ENCODE measurements at places on chromosomes 3 and 15.

DNA sequence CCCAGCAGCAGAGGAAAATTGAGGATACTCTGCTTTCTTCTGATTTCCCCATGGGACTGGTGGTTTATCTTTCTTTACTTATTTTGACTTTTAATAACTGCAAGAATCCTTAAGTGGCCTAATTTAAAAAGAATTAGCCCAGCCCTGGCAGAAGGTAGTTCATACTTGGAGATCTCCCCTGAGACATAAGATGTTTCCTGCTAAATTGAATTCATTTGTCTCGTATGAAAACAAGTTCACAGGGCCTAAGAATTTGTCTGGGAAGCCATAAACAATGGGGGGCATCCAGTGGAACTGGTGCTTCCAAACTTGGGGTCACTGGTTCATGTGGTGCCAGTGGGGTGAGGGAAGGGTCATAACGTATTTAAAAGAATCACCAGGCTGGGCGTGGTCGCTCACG is 283.1 kb upstream of the RASGRP1 start:
- no peak for DNase-seq

DNA sequence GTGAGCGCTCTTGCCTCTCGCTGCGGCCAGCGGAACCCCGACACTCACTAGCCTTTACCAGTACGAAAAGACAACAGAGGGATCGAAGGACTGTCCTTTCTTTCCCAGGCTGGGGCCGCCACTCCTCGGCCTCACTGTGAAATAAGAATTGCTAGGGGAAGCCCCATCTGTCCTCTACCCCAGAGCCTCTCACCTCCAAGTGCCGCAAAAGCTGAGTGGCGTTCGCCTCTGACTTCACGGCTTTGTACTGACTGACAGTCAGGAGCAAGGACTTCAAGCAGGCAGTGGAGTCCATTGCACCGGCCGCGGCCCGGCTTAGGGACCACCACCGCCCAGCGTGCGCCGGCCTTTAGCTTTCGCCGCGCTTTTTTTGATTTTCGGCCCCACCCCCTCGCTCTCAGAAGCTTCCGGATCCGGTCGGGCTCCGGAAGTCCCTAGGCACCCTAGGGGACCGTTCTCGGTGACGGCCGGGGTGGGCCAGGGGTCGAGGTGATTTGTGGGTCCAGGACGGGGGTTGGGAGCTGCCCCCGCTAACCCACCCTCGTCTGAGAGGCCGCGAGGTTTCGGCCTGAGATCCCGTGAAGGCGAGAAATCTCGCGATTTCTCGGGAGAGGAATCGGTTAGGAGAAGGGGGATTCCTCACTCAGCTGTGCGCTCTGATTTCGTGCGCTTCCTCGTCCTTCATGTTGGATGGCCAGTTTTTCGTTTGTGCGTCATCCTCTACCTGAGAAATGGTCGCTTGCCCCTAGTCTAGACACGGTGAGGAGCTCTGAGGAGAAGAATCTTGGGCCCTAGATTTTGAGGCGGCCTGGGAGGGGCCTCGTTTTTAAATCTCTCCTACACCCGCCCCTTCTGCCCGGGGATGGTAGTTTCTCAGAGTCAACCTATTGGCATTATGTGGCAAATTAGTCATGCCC is at the start of the genes CIP2A and DZIP3:
CIP2A (minus strand) TSS at position 358 of the 917 bp plus-strand sequence; CDS start at position 295, 63 bp downstream.
DZIP3 (plus strand) TSS at position 642 of the 917 bp plus-strand sequence. CDS start 15,685 bp downstream, outside the sequence.
- DNase-seq: peak; percentile 73

- DNase-seq: no peak
Measured at GRCh38 chr3:53729618-53730017, 116.6 kb downstream of the CHDH start.

- DNase-seq: no peak
Measured at GRCh38 chr3:157078131-157078810, 81.7 kb downstream of the CCNL1 start.

DNA sequence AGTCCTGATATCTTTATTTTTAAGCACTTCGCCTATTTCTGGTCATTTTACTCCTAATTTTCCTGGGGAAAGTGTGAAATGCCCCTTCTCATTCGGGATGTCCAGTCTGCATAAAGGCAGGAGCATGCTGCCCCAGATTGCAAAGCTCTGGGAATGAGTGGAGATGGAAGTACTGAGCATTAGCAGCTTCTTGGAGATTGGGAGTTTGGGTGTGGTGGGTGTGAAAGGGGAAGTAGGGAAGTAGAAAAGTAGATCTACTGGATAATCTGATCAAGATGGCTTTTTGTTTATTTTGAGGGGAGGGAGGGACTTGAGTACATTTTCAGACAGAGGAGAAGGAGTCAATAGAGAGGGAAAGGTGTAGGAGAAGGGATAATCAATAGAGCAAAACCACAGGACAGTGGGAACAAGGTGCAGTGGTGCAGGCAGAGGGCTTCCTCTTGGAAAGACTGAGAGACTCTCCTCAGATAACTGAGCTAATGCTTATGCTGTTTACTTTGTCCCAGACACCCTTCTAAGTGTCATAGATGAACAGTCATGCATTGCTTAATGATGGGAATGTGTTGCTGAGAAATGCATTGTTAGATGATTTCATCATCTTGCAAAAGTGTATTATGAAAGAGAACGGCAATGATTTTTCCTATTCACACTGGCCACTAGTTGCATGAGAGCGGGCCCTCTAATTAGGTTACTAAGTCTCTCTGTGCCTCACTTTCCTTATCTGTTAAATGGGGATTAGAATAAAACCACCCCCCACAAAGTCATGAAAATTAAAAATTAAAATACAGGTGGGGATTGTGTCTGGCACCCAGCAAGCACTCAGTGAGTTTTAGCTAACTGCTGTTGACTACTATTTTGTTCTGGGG is 45.5 kb downstream of the PHLDB2 start:
- no peak for DNase-seq

Data from stimulated activated CD4-positive, alpha-beta T cell treated with anti-CD3 and anti-CD28 coated beads, Interleukin-15, amount 100 ng/mL, for 48 hours (primary cell).